ENCODE measurements at places on chromosomes 11 and 22.

- DNase-seq = no peak
Observed at GRCh38 chr11:15901790-15902189, 454.6 kb downstream of the SOX6 start.

DNA sequence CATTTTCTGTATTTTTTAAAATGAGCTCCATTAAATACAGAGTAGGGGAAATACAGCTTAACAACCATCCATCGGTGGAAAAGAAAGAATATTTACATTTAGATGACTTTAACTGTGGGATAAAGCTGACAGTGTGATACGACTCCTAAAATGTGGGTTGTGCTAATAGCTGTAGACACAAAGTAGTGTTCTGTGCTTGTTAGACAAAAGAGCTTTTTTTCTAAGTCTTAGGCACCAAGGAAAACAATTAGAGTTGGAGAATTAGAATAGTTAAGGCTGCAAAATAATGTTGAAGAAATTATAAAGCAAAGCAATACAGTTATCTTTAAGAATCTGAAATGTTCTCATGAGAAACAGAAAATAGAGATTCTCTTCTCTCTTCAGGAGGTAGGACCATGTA, 307.7 kb upstream of the KIRREL3 start:
- DNase-seq = no peak

GRCh38 chr11:98100689-98101088, 920.1 kb upstream of the CNTN5 start:
- no peak for DNase-seq

DNA sequence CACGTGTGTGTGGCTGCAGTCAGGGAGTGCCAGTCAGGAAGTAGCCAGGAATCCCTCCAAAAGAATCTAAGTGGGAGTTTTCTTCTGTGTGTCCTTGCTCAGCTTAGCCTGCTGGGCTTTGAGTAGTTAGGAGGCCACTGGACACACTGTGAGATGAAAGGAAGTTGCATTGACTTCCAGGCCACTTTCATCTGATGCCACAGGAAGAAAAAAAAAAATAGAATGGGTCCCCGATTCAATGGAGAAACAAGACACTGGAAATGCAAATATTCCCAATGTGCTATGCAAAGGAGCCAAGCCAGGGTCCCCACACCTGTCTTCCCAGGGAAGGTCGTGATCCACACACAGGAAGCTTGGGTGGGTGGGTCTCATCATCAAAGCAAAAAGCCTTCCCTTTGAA, 95.6 kb upstream of the E2F8 start:
- no peak for DNase-seq

DNA sequence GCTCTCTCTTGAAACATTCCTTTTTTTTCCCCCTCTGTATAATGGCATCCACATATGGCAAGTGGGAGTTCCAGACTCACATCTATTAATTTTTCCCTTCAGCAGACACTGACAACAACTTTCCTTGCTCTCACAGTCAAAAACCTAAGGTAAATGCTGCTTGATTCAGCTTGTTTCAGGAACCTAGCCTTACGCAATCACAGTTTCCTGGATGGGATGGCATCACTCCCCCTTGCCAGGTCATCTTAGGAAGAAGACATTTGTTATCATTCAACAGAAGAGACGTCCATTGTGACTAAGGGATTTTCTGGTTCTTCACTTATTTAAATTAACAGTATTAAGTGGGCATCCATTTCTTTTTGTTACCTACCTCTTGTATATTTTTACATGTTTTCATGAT, 112.0 kb upstream of the PDGFD start:
- DNase-seq = no peak

DNA sequence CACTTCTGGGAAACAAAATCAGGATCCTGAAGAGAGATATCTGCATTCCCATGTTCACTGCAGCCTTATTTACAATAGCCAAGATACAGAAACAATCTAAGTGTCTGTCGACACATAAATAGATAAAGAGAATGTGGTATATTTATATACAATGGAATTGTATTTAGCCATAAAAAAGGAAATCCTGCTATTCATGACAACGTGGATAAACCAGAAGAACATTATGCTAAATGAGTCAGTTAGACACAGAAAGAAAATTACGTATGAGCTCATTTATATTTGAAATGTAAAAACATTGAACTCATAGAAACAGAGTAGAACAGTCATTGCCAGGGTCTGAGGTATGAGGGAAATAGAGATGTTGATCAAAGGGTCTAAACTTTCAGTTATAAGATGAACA, 6.1 kb downstream of the MRPL17 start:
- no peak for DNase-seq

GRCh38 chr11:113148652-113149051, 165.7 kb upstream of the TTC12 start:
- no peak for DNase-seq

GRCh38 chr22:19764299-19764593, 3.7 kb downstream of the TBX1 start:
- DNase-seq = no peak

DNA sequence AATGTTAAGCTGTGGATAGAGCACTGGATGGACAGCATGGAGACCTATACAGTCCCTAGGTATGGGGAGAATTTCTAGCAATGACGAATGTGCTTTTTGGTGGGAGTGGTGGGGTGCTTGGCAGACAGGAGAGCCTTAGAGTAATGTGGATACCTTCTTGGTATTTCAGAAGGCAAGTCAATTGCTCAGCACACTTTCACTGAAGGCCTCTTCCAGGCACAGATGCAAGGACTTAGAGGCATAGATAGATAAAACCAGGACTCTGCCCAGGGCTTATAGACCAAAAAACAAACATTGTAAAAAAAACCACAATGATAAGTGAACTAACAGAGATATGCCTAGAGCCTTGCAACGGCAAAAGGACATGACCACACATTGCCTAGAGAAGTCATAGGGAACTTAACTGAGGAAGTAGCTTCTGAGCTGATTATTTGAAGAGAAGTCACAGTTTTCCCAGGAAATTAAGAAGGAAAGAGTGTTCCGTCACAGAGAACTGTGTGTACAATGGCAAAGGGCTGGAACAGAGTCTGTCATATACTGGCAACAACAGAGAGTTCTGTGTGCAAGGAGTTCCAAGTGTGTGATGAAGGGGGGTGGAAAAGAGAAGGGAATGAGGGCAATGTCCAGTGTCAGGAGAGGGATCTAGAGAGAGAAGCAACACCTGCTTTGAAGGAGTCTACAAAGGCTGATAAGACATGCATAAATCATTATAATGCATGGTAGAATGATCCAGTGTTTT, 65.9 kb upstream of the PICALM start:
- DNase-seq = no peak

- DNase-seq = no peak
Observed at GRCh38 chr22:19149047-19149883, 827 bp downstream of the GSC2 start.

DNA sequence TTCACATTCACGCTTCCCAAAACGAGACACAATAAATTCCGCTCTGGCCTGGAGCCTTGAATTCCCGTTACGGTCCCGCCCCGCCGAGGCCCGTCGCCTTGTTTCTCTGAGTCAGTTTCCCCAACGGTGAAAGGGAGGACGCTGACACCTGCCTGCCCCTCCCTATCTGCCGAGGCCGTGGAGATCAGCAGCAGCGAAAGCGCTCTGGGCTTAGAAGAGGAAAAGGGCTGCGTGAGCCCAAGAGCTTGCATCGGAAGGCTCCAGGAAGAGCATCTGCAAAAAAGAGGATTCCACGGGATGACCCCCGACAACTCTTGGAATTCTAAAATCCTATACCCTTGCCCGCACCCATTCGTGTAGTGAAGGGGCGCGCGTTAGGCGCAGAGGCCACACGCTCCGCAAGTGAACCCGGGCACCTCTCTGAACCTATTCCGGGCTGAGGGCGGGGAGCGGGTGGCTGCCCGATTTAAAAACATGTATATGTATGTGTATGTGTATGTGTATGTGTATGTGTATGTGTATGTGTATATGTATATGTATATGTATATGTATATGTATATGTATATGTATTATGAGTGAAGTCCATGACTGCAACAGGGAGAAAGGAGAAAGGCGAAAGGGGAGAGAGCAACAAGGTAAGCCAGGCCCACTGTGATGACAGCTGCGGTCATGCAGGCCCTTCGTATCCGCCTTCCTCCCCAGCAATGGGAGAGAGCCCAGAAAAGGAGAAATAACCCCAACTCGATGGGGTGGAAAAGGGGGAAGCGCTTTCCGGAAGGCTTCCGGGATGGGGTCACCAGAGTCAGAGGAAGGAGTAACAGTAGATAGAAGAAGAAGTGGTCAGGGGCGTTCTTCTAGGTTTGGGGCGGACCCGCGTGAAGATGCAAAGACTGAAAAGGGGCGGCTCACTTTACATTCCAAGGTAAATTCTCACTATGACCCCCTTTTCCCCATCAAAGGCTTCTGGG, 948 bp upstream of the MRTFA start:
- DNase-seq = peak; percentile 38

- no peak for DNase-seq
Observed at GRCh38 chr22:35126993-35127392, 61.0 kb downstream of the ISX start.

GRCh38 chr11:1748636-1749394, 1.6 kb downstream of the IFITM10 start:
- no peak for DNase-seq

GRCh38 chr11:123483466-123483865, 53.4 kb downstream of the GRAMD1B start:
- DNase-seq = no peak

GRCh38 chr11:96906476-96906875, 516.7 kb downstream of the JRKL start:
- no peak for DNase-seq

- no peak for DNase-seq
Observed at GRCh38 chr22:47788461-47788860, 1026.0 kb downstream of the TBC1D22A start.

GRCh38 chr11:6652182-6652581, 3.4 kb downstream of the DCHS1 start:
- no peak for DNase-seq

GRCh38 chr22:23138584-23139435, 3.0 kb downstream of the RSPH14 start:
- DNase-seq = no peak

- DNase-seq = no peak
Observed at GRCh38 chr11:108847298-108847990, 182.6 kb downstream of the DDX10 start.

GRCh38 chr11:73158356-73159051, 16.4 kb upstream of the FCHSD2 start:
- DNase-seq = no peak

DNA sequence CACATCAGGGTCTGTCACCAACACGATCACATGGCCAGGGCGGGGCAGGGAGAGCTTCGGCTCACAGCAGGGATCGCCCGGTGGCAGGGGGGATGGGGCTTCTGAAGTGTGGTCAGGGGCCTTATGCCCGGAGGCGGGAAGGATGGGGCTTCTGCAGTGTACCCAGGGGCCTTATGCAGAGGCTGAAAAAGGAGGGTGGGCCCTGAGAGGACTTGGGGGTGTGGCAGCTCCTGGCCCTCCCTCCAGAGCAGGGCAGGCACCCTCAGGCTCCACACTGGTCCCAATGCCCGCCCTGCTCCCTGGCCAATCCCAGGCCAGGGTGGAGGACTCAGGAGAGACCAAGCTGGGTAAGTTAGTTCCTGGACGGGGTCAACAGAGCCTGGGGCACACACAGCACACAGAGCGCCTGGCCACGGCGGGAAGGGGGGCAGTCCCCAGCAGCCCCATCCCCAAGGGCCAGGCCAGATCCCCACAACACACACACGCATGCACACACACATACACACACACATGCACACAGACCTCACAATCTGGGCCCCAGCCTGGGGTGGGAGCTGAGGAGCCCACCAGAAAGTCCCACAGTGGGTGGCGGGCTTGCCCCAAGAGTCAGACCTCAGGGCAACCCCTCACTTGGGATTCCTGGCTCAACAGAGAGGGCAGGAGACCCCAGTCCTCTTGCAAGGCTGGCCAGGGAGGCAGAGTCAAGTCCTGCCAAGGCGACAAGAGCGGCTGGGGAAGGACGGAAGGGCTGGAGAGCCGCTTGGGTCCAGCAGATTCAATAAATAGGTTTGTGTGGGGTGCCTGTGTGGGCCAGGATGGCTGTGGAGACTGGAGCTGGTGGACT, 1.1 kb upstream of the CEND1 start:
- DNase-seq = peak; percentile 59

DNA sequence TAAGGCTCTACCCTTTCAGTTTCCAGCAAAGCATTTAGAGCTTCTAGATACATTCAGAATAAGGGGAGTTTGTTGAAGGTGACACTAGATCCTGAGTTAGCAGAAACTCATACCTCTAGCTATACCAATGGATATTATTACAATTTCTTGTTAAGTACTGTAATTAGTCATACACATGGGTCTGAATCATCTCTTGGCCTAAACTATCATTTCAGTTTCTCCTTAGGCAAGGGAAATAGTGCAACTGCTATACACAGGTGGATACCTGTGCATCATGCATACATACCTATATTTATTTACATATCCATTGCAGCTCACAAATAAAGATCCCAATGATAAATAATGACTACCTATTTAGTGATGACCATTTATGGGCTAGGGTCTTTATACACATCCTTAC, 45.1 kb upstream of the PAX6 start:
- no peak for DNase-seq

GRCh38 chr11:128500493-128500892, 86.9 kb downstream of the ETS1 start:
- no peak for DNase-seq

- no peak for DNase-seq
Observed at GRCh38 chr11:93198215-93198845, 539 bp upstream of the SLC36A4 start.

DNA sequence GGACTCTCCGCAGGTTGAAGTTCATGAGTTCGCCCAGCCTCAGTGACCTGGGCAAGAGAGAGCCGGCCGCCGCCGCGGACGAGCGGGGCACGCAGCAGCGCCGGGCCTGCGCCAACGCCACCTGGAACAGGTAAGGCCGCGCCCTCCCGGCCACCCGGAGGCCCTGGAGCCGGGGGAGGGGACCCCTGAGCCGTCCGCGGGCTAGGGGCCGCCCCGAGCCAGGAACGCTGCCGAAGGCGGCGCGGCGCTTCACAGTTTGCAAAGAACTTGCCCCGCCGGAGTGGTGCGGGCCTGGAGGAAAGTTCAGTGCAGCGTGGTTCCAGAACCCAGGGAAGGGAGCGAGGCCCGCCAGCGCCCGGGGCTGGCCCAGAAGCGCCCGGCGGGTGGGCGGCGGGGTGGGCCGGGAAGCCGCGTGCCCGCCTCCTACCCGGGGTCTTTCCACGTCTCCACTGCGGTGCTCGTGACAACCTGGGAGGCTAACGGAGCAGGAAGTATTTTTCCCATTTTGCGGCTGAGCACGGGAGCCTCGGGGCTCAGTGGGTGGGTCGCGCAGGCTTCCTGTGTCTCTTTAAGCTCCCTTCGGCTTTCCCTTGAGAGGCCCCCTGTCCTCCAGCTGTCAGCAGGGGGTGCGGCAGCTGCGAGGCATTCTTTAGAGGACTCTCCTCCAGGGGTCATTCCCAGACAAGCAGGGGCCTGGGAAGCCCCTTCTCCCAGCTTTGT, 635 bp downstream of the PRR5 start:
- no peak for DNase-seq

DNA sequence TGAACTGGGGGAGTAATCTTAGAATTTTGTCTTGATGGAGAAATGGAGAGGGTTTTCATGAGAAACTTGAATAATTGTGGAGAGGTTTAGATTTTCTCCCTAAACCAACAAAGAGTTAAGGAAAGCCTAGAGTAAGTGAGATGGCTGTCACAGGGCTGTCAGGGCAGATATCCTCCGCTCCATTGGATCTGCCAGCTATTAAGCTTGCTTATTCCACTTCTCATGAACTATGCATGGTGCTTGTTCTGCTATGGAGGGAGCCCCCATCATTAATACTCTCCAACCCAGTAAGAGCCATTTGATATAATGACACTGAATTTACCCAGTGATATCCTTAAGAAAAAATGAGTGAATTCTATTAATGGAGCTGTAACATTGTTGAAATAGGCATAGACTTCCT, 342.8 kb upstream of the MTNR1B start:
- DNase-seq = no peak
